ENCODE measurements at places on chromosomes 4 and X.

DNA sequence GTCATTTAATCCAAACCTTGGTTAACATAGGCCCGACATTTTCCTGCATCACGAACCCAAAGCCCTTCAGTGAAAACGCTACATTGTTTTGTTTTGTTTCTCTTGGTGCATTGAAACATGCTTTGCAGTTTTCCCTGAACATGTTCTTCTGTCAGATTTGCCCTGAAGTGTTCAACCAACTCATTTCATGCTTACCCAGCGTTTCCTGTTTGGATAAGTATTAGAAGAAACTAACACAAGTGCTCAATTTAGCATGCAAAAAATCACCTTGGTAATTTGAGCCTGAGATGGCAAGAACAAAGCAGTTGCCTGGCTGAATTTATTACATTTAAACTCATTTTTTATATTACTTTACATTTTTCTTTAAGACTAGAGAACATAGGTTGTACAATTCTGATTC is 160.1 kb upstream of the VCX3A start:
- no peak for DNase-seq

DNA sequence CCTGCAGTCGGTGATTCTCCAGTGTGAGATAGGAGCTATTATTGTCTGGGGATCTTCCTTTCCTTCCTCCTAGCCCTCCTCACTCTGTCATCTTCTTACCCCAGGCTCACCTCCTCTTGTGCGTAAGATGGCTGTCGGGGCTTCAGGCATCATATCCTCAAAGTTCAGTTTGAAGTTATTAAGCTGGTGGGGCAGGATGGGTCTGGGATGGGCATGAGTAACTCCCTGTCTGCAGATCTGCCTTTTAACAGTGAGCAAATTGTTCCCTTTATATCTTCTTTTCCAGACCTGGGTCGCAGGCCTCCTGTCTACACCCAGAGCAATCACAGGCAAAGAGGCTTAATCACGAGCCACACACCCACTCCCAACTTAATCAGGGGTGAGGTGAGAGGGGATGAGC is 900 bp upstream of the MTMR1 start:
- no peak for DNase-seq

DNA sequence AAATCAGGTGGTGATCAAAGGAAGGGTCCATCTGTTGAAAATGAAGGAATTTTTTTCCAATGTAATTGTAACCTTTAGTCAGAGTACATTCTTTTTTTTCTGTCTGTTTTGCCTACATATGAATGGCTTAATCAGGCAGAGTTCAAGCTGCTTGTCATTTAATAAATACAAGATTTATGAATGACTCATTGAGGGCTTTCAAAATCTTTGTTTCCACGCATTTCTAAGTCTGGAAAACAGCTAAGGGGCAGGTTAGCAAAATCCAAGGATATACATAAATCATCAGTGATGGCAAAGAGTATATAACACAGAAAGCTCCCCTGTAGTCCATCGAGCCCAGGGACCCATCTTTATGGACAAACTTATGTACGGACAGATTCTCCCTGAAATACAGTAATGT is 1.8 kb downstream of the CA5B start:
- DNase-seq = no peak

DNA sequence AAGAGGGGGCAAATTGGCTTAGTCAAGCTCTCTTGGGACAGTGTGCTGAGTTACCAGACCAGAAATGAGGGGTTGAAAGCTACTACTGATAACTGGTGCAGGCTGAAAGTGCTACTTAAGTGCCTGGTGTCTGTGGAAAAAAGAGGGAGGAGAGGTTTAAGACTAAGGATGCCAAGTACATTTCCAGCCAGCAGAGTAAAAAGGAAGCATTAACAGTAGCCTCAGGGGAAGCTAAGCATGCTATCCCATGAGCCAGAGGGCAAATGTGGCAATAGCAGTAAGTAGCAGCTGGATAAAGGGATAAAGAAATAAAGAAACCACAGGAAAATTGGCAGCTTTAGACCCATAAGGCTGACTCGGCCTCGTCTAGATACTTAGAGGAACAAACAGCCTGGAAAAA is 196.3 kb upstream of the MAB21L2 start:
- no peak for DNase-seq

- DNase-seq = no peak
Observed at GRCh38 chrX:44240036-44240435, 103.4 kb downstream of the EFHC2 start.

DNA sequence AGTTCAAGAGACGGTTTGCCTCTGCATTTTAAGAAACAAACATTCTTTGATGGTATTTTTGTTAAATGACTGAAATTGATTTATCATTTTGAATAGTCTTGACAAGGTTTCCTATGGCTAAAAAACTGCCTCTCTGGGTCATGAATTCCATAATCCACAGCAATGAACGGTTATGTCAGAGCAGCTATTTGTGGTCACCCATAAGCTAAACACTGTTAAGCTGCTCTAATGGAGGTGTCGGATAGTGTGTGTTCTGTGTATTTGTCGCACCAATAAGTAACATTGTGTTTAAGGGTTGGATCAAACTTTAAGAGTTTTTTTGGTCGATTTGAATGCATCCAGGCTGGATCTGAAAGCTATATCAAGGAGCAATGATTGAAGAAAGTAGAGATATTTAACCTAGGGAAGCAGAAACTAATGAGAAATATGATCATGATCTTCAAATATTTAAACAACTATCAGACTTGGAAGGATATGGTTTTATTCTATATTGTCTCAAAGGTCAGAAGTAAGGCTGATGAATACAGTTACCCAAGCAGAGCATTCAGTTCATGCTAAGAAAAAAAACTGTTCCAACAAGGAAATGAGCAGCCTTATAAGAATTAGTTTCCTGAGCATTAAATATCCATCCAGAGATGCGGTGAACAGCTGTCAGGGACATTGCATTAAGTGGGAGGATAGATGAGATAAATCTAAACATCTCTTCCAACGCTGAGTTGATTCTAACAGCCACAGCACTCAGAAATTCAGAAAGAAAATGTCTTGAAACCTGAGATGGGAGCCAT is 232.3 kb upstream of the RPS6KA3 start:
- DNase-seq = no peak

- DNase-seq = no peak
Observed at GRCh38 chrX:153602601-153603000, 3.7 kb upstream of the CCNQ start.

DNA sequence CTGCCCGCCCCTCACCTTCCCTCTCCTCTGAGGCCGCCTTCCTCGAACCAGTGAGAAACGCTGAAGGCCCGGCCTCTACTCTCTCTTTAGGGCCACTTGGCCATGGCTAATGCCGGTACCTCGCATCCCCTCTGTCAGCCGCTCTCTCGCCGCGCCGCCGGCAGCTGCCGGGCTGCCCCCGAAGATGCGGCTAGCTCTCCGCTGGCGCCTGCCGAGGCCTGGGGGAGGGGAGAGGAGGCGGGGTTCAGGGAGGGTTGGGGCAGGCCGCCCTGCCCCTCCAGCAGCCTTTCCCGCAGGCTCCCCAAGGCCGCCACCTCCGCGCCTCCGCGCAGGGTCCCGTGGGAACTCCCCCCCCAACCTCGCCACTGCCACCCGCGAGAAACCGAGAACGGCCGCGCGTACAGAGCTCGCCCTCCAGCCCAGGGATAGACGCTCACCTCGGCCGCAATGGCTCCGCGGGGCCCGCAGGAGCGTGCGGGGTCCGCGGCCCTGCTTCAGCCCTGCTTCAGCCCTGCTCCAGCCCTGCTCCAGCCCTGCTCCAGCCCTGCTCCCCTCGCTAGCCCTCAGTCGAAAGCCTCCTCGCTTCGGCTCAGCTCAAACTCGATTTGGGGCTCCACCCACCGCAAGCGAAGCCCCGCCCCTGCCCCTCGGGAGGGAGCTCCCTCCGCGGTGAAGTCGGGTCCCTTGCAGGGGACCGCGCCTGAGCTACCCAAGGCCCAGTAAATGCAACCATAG is at the start of gene HUWE1:
Gene HUWE1 (minus strand): TSS at position 569 of the 735 bp plus-strand sequence. CDS start 32,612 bp downstream, outside the sequence.
- peak; percentile 54 for DNase-seq

DNA sequence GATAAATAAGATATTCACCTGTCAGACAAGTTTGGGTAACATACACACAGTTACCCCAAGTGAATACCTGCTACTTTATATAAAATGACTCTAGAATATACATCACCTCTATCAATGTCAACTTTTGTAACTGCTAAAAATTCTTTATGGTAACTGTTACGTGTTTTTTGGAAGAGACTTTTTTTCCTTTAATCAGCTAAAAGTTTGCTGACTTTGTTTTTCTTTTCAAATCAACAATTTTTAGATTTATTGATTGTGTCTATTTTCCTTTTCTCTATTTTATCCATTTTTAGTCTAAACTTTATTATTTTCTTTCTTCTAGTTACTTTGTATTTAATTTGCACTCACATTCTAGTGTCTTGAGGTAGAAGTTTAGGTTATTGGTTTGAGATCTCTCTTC is 1106.6 kb upstream of the LCORL start:
- no peak for DNase-seq

DNA sequence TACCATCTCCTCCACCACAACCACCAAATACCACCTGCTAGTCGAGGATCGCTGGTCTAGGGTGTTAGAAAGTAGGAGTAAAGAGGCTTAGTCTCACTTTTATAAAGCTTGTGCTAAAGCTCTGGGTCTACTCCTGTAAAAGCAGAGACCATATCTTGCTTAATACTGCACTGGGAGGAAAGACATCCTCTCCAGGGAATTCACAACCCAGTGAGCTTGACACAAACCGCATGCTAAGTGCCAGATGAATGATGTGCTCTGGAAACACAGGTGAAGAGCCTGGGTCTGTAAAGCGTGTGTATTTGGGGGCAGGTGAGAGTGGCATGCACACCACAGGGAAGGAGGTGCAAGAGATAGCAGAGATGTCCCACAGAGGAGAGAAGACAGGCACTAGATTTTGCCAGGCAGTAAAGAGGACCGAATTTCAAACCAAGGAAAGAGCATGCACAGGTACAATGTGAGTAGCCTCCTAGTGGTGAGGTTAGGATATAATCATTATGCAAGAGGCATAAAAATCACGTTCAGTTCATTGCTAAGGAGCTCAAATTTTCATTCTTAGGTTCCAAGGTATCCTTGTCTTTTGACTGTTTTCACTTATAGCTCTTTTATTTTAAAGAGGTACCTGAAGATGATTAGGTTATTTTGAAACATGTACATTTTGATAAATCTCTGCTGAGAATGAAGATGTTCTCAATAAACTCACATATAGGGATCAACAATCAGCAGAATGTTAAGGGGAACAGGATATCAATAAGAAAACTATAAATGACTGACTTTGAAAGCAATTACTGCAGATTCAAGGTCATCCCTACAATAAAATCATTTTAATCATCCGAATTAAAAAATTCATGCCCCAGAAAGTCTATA is 20.7 kb downstream of the TAPT1 start:
- no peak for DNase-seq

GRCh38 chr4:89587364-89587763 is 249.6 kb downstream of the SNCA start:
- no peak for DNase-seq

DNA sequence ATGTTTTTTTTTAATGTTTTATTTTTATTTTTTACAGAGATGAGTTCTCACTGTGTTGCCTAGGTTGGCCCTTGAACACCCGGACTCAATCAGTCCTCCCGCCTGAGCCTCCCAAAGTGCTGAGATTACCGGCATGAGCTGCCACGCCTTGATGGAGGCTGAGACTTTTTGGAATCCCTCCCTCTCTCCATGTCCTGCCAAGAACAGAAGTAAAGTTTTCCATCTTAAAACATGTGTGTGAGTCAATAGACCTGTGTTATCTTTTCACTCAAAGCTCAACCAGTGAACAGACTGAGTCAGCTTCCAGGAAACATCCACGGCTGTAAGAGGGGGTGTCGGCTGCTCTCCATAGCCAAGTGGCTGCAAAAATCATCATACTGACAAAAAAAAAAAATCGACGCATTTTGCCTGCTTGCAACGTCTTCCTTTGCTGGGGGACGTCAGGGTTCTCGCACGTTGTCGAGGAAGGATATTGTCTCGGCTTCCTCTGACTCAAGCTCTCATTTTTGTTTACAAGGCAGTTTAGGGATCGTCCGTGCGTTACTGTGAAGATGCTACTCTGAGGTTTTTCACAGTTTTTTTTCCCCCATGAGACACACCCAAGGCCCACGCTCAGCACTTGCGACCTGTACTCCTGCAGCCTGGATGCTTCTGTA is 10.0 kb upstream of the ASMTL start:
- DNase-seq = peak; percentile 39

- no peak for DNase-seq
Observed at GRCh38 chrX:14354521-14354920, 174.8 kb upstream of the GLRA2 start.

GRCh38 chr4:170027181-170027829 is 1.1 kb upstream of the MFAP3L start:
- peak; percentile 74 for DNase-seq

DNA sequence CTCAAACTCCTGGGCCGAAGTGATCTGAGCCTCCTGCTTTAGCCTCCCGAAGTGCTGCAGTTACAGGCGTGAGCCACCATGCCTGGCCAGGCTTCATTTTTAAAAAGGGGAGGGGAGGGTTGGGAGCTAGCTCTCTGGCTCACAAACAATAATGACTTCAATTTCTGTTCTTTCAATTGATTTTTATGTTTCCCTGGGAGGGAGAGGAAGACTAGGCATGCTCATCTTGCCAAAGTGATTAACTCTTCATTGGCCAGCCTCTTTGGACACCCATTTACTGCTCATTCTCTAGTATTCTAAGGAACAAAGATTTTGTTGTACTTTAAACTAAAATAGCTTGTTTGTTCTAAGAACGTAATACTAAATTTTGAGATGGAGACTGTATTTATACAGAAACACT is 43.4 kb upstream of the TRIM2 start:
- DNase-seq = no peak

DNA sequence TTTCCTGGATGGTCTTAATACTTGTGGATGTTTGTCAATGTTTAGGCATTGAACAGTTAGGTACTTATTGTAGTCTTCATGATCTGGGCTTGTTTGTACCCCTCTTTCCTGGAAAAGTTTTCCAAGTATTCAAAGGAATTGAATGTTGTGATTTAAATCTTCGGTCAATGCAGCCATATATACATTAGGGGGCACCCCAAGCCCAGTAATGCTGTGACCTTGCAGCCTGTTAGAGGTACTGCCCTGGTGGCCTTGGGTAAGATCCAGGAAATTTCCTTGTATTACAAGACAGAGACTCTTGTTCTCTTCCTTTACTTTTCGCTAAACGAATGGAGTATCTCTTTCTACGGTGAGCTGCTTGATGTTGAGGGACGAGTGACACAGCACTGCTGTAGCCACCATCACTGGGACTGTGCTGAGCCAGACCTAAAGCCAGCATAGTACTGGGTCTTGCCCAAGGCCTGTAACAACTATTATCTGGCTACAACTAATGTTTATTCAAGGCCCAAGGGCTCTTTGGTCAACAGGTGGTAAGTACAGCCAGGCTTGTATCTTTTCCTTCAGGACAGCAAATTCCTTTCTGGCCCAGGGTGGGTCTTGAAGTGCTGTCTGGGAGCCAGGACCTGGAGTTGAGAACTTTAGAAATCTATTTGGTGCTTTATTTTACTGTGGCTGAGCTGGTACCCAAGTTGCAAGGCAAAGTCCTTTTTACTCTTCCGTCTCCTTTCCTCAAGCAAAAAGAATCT is 118.3 kb upstream of the ATOH1 start:
- no peak for DNase-seq

GRCh38 chrX:39397561-39398199 is 596.4 kb downstream of the MID1IP1 start:
- no peak for DNase-seq
